CD4-positive, alpha-beta memory T cell (primary cell): ENCODE measurements at places on chromosomes 5 and 9. TPM values are rescaled to one million over a fixed set of nuclear protein-coding genes. Genes with fewer than 3 reads are reported as not detected.

GRCh38 chr5:90097082-90097477 lies 312.5 kb downstream of the CETN3 start:
- DNase-seq: no peak

GRCh38 chr9:113533335-113534225 lies 70.1 kb downstream of the RGS3 start:
- DNase-seq: no peak

Gene IL5
- polyA plus RNA-seq: not detected

Gene LEAP2
- 1.6 TPM for polyA plus RNA-seq
